ENCODE measurements at places on chromosomes 4 and X.

DNA sequence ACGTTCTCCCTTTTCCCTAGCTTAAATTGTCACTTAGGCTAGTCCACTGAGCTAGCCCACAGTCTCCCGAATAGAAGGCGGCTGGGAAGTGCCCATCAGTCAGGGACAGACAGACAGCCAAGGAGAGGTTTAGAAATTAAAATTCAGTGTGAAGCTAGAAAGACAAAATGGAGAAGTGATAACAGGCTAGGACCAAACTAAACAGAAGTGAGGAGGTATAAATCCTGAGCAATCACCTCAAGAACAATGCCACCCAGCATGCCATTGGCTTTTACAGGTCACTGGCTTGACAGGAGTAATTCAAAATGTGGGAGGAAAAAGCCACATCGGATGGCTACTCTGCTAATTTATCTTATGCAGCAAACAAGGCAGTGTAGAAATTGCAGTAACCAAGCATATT, 138.9 kb downstream of the MAPK10 start:
- DNase-seq = no peak

- DNase-seq = no peak
Observed at GRCh38 chr4:139253713-139254112, 26.3 kb downstream of the MGARP start.

DNA sequence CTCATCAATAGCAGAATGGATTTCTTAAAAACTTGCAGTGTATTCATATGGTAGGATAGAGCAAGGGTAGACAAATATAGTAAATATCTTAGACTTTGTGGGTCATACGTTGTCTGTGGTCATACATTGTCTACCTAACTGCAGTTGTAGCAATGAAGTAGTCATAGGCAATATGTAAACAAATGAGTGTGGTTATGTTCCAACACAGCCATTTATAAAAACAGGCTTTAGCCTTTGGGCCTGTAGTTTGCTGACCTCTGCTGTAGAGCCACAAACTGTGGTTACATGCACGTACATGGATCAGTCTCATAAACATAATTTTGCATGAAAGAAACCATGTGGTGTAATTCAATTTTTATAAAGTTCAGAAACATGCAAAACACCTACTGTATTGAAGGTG, 98.9 kb downstream of the LARP1B start:
- DNase-seq = no peak

- DNase-seq = no peak
Observed at GRCh38 chr4:2942532-2943363, 20.5 kb downstream of the NOP14 start.

DNA sequence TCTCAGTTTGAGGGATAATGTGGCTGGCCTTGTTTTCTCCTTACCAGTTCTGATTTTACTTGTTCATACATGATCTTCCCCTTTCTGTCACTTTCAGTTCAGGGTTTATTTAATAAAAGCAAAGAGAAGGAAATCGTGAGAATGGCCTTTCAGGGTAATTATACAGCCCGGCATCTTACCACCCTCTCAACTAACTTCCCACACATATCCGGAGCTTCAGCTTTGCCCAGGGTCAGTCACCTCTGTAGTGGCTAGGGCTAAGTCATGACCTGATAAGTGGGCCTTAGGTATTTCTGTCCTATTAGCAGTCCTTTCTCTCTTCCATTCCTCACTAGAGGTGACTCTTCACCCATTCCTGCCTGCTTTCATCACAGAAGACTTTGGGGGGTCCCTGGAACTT, 15.8 kb downstream of the TRPC5 start:
- DNase-seq = no peak

GRCh38 chr4:36326476-36327029, 45.1 kb downstream of the DTHD1 start:
- peak; percentile 87 for DNase-seq

- DNase-seq = no peak
Observed at GRCh38 chr4:21749412-21749811, 199.2 kb downstream of the KCNIP4 start.

DNA sequence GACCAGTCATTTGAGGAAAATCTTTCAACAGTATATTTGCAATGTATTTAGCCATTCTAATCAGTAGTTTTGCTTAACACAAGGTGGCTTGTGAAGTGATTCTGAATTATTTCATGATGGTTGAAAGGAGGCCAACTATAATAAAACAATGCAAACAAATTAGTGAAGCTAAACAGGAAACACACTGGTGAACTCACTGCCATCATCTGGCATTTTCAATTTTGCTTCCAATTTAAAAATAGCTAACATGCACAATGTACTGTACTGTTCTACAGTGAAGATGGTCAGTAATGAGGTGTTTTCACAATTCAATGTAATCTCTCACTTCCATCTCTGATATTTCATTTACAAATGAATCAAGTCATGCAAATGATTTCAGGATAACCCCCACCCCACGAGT, 31.1 kb downstream of the PGRMC2 start:
- DNase-seq = no peak

DNA sequence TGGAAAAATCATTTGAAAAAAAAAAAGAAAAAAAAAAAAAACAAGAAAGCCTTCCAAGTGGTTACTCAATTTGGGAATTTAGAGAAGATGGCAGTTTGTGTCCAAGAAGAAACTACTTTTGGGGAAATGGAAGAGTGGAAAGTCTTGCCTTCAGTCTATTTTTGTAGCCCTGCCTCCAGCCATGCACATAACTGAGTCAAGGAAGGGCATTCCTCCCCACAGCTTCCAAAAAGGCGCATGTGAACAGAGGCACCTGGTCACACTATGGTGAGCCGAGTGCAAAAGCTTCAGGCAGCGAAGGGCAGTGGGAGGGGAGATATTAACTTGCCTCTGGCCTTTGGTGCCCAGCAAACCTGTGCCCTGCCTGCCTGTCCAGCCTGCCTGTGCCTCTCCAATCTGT, 163.7 kb downstream of the SMIM20 start:
- no peak for DNase-seq

DNA sequence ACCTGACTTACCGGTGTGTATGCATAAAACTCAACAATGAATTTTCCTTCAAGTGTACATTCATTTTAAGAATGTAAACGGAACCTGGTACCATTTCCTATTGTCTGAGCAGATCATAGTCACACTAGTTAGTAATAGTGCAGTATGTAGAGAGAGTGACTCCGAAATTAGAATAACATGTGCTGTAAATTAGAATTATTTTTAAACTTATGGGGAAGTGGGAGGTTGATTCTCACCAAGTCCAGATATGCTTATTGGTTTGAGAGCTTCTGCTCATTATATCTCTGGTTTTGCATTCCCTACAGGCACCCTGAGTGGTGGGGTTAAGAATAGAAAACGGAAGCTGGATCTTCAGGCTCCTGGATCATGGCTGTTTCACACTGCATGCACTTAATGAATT, 39.6 kb downstream of the KLF3 start:
- DNase-seq = no peak

DNA sequence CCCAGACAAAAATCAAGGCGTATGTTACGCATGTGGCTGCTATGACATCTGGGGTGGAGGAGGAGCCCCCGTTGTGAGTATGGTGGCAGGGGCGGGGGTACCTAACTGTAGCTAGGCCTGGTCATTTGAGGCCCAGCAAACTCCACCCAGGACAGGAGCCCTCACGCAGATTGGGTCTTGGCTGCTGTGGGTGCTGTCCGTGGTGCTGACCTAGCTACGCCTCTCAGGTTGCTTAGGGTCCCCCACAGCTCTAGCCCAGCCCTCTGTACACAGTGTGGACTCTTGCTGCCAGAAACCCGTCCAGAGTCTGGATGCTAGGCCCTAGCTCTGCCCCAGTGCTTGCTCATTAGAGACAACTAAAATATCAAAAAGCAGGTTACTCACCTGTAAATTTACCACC, 146.7 kb upstream of the PSAPL1 start:
- no peak for DNase-seq

DNA sequence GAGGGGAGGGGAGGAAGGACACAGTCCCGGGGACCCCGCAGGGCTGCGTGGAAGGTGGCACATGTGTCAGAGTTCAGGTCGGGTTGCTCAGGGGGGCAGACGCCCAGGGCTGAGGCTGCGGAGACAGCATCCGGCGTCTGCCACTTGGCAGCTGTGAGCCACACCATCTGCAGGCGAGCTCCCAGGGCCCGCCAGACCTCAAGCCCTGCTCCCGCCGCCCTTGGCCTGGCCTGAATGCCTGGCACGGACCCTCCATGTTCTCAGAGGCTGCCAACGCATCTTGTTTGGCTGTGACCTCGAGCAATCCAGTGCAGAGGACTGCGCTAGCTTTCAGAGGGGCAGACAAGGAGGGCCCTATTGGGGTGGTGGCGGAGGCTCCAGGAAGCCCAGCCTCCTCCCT, 5.1 kb downstream of the BGN start:
- DNase-seq = no peak

- DNase-seq = no peak
Observed at GRCh38 chrX:108306086-108306485, 132.1 kb downstream of the COL4A6 start.

DNA sequence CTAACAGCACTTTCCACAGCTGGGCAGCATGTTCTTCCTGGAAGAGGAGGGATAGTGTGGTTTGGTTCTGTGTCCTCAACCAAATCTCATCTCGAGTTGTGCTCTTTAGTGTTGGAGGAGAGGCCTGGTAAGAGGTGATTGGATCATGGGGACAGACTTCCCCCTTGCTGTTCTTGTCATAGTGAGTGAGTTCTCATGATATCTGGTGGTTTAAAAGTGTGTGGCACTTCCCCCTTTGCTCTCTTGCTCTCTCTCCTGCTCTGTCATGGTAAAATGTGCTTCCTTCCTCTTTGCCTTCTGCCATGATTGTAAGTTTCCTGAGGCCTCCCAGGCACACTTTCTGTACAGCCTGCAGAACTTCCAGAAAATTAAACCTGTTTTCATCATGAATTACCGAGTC, 133.7 kb upstream of the NDP start:
- DNase-seq = no peak

DNA sequence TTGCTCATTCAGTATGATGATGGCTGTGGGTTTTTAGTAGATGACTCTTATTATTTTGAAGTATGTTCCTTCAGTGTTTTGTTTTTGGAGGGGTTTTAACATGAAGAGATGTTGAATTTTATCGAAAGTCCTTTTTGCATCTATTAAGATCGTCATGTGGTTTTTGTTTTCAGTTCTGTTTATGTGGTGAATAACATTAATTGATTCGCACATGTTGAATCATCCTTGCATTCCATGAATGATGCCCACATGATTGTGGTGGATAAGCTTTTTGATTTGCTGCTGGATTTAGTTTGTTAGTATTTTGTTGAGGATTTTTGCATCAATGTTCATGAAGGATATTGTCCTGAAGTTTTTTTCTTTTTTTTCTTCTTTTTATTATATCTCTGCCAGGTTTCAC, 347.4 kb upstream of the EPHA5 start:
- DNase-seq = no peak

DNA sequence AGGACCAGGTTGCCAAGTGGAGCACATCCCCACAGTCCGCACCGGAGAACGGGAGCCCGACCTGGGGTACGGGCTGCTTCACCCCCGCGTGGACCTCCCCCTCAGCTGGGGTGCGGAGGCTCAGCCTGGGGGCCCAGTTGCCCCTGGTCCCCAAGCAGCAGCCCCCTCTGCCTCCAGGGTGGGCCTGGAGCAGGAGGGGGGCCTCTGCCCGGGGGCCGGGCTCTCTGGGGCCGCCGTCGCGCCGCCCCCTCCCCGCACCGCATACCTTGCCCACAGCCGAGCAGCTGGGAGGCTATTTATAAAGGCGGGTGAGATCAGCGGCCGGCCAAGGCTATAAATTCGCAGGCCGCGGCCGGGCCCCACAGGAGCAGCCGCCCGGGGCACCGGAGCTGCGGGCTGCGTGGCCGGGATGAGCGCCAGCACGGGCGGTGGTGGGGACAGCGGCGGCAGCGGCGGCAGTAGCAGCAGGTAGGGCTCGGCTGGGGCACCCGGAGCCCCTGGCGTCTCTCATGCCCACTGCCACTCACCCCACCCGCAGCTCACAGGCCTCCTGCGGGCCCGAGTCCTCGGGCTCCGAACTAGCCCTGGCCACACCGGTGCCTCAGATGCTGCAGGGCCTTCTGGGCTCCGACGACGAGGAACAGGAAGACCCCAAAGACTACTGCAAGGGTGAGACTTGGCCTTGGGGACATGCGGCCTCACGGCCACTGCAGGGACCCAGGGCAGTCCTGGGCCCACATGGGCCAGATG, at the start of gene SRPK3:
Gene SRPK3, plus strand, starts transcription at position 364 of the 750 bp plus-strand sequence. Its CDS starts 46 bp downstream, at position 410.
- no peak for DNase-seq

- DNase-seq = peak; percentile 16
Observed at GRCh38 chr4:40238700-40239548, 42.1 kb downstream of the RHOH start.

GRCh38 chr4:74793757-74794381, 454 bp downstream of the BTC start:
- no peak for DNase-seq

DNA sequence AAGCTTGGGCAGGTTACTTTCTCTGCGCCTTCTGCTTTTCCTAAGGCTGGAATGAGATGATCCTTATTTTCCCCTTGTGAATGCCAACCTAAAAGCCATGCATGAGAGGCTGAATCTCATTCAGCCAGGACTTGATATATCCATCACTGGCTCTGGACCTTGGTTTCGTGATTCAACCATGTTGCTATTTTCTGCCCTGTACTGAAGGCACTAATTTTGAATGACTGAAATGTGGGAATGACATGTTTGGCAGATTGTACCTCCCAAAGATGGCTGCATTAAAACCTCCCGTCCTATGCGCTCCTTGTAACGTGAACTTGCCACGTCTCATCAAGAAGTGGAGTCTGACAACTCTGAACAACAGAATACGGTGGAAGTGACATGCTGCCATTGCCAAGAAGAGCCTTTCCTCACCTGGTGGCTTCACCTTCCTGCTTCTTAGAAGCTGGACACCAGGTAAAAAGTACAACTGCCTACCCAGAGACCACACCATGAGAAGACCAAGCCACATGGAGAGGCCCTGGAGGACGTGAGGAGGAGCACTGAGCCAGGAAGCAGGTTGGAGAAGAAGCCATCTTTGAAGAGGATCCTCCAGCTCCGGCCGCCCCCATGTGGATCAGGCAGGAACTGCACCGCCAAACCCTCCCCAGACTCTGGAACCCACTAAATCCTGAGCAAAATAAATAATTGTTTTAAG, 174.5 kb downstream of the NSUN7 start:
- DNase-seq = peak; percentile 92

- DNase-seq = peak; percentile 34
Observed at GRCh38 chr4:156322592-156322991, 368.9 kb upstream of the CTSO start.

GRCh38 chr4:170227928-170228327, 138.2 kb upstream of the AADAT start:
- no peak for DNase-seq

GRCh38 chr4:128787509-128788311, 21.8 kb upstream of the JADE1 start:
- DNase-seq = no peak

GRCh38 chr4:37628977-37629609, 57.1 kb downstream of the RELL1 start:
- DNase-seq = peak; percentile 80

DNA sequence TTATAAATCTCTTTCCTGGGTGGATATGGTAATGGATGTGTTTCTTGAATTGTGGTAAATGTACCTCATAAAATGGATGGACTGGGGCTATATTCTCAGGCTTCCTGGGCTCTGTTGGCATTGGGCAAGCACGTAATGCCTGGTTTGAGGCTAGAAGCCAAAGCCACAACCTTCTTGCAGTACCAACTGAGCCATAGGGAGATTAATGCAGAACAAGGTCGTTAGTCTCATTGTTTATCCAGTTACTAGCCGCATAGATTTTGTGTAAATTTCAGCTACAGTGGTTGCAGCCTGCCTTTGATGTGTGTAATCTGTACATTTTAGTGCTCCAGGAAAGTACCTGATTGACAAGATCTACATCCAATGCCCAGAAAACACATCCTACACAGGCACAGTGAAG, 7.2 kb upstream of the LEF1 start:
- DNase-seq = no peak

- no peak for DNase-seq
Observed at GRCh38 chrX:93420525-93421082, 252.8 kb downstream of the NAP1L3 start.

GRCh38 chr4:32551943-32552342, 1831.8 kb downstream of the PCDH7 start:
- no peak for DNase-seq
